ENCODE measurements at places on chromosomes 3 and 15. TPM values are rescaled to one million over a fixed set of nuclear protein-coding genes. Genes with fewer than 3 reads are reported as not detected.

- DNase-seq, result no peak
These were observed 25.0 kb upstream of the C3orf52 start for GRCh38 chr3:112061152-112061551.

- DNase-seq, result peak; percentile 75
These were observed 109.6 kb upstream of the LMOD3 start for GRCh38 chr3:69231929-69232440.

DNA sequence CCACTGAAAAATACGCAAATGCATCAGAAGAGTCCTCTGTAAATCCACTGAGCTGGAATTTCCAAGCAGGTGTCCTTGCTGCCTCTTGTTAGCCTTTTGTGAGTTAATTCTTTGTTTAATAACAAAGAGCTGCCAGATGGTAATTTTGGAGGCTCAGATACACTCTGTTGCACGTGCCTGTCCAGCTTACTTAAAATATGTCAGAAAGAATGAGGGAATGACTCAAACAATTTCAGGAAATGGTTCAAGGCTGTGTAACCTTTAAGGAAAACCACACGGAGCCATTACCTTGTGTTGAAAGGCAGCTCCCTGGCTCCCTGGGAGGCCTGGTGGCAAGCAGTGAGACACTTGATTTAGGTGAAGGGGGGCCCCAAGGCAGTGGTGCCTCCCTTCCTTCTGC lies 302.2 kb upstream of the CTDSPL start:
- DNase-seq, result no peak

GRCh38 chr3:13069495-13069894 lies 3.7 kb downstream of the IQSEC1 start:
- no peak for DNase-seq

Gene SKIL
- total RNA-seq, result 265 TPM
